ENCODE measurements at places on chromosomes 7 and 10. TPM values are rescaled to one million over a fixed set of nuclear protein-coding genes. Genes with fewer than 3 reads are reported as not detected.

DNA sequence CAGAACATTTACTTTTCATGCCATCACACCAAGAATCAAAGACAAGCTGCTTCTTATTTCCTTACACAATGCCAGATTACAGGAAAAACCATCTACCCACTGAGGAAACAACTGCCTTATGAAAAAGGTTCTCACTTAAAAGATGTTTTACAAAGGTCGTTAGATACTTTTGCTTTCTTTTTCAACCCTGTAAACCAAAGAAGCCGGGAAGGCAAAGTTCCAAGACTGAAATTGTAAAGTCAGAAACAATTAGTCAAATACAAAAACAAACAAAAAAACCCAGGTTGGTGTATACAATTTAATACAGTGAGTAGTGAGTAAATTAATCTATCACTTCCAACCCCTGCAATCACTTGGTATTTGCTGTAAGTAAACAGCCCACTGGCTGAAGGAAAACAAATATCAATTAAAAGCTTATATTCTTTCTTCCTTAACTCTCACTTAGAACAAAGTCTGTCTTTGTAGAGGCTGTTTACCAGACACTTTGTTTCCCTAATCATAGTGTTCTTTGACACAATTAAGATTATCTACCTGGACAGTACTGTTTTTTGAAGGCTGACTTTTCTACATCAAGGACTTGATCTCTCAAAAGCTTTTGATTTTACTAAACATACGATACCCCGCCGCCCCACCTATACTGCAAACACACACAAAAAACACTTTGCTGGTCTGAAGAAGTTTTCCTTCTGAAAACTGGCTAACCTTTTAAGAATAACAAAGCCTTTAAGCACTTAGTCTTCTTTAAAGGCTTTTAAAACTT lies 18.1 kb downstream of the ERLIN1 start:
- H3K4me3 ChIP-seq, result no peak overlapping the region
- DNase-seq, result no peak
- H3K27ac ChIP-seq, result no peak overlapping the region
- H3K4me1 ChIP-seq, result no peaks in the 10 kb centered on the region

DNA sequence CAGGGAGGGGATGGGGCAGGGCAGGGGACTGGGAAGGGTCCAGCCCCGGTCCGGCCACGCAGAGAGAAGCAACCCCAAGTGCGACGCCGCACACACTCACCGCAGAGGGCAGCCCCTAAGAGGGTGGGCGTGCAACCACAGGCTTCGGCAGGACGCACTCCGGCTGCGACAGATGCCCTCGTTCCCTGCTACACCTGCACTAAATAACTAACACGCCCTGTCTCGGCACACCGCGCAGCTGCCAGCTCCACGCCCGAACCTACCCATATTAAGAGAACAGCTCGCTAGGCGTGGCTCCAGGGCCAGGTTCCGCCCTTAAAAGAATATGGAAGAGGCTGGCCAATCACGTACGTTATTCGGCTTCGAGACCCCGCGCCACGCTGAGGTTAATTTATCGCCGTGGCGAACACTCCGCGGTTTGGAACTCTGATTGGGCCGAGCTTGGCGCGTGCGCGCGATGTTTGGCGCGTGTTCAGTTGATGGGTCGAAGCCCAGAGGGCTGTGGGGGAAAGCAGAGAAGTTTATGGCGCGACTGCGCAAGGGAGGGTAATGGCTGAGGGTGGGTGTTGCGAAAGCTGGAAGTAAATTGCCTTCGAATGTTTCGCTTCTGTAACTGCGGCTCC lies 91.1 kb downstream of the OR13A1 start:
- H3K36me3 ChIP-seq, result peaks cover 3% of the 10 kb centered on the region
- H3K4me3 ChIP-seq, result no peak overlapping the region
- no peaks in the 10 kb centered on the region for H3K4me1 ChIP-seq
- no peaks in the 10 kb centered on the region for H3K27me3 ChIP-seq
- no peak overlapping the region for H3K27ac ChIP-seq

GRCh38 chr10:118865998-118866693 lies 111.4 kb upstream of the CACUL1 start:
- no peaks in the 10 kb centered on the region for H3K27me3 ChIP-seq
- no peak overlapping the region for H3K27ac ChIP-seq
- H3K36me3 ChIP-seq, result no peaks in the 10 kb centered on the region
- no peak overlapping the region for H3K4me3 ChIP-seq
- no peak for DNase-seq
- no peaks in the 10 kb centered on the region for H3K4me1 ChIP-seq

- no peak overlapping the region for H3K4me3 ChIP-seq
- H3K4me1 ChIP-seq, result peaks cover 6% of the 10 kb centered on the region
- H3K27ac ChIP-seq, result no peak overlapping the region
- DNase-seq, result no peak
- H3K36me3 ChIP-seq, result no peaks in the 10 kb centered on the region
Observed at GRCh38 chr10:33377658-33378025, 43.2 kb upstream of the NRP1 start.

DNA sequence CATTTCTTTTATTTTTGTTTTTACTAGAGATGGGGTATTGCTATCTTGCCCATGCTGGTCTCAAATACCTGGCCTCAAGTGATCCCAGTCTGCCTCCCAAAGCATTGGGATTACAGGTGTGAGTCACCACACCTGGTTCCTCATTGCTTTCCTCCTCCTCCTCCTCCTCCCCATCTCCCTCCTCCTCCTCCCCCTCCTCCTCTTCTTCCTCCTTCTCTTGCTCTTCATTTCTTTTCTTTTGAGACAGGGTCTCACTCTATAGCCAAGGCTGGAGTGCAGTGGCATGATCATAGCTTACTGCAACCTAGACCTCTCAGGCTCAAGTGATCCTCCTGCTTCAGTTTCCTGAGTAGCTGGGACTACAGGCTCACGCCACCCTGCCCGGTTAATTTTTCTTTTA lies 22.2 kb downstream of the LRRC20 start:
- no peaks in the 10 kb centered on the region for H3K36me3 ChIP-seq
- H3K4me3 ChIP-seq, result no peak overlapping the region
- no peak for DNase-seq
- no peaks in the 10 kb centered on the region for H3K4me1 ChIP-seq

TMEM229A gene
- 0.46 TPM for total RNA-seq

DNAH11 gene
- total RNA-seq, result 2.5 TPM
